ENCODE measurements at places on chromosomes 5 and 9.

DNA sequence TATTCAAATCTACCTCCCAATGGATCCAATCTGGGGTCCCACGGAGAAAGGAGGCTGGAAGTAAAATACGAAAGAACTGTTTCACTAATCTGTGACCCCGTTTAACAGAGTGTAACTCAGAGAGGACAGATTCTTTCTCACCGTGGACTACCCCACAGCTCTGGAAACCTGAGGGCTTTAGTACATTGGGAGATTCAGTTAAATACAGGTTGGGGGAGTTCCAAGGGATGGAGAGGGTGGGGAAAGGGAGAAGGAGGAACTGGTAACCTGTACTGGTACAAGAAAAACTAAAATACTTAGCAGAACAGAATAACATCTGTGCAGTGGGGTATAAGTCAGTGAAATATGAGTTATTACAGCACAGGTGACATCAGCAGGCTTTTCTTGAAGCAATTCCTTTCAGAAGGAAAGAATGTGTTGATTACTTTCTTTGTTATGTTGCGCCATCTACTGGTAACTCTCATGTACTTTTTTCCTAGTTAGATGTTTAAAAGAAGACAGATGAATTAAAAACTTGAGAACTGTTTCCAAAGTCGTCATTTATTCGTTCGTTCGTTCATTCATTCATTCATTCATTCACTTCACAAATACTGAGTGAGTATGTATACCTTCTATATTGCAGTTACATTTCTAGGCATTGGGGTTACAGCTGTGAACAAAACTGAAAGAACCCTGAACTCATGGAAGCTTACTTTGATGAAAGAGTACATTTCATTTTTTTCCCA, 30.0 kb upstream of the STOM start:
- DNase-seq, result peak; percentile 40

DNA sequence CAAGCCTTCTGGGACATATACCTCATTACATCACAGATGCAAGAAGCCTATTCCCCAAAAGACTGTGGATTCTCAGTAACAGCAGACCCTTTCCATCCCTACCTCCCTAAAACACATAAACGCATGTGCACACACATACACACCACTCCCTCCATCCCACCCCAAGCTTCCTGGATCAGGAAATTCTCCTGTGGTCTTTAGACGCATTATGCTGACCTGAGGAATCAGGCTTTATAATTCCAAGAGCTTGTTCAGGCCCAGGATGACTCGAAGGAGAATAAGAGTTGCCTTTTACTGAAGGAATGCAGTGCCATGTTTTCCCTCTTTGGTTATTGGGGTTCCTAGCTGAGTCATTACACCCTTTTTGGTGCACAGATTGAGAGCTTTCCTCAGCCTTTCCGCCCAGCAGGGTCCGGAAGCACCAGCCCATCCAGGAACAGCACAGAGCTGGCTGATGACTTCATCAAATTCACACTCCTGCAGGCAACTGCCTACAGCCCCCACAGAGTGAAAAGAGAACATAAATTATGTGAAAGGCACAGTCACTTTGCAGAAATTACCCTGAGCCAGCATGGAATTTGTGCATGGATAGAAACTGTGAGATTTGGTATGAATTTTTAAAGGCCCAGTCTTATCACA, 385.0 kb upstream of the TRPC7 start:
- no peak for DNase-seq

DNA sequence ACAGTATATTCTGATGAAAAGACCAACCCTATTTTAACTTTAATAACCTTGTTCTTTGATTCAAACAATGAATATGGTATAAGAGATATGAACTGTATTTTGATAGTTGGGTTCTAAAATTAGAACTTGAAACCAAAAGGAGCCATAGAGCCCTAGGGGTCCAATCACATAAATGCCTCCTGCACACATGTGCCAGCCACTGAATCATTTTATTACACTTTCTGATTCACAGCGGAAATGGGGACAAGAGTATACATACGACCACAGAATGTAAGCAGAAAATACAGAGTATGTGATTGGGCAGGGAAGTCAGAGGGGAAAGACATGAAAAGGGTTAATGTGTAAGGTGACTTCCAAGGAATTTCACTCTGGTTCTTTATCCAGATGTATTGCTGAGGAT, 1000.2 kb downstream of the NR2F1-AS1 start:
- no peak for DNase-seq

DNA sequence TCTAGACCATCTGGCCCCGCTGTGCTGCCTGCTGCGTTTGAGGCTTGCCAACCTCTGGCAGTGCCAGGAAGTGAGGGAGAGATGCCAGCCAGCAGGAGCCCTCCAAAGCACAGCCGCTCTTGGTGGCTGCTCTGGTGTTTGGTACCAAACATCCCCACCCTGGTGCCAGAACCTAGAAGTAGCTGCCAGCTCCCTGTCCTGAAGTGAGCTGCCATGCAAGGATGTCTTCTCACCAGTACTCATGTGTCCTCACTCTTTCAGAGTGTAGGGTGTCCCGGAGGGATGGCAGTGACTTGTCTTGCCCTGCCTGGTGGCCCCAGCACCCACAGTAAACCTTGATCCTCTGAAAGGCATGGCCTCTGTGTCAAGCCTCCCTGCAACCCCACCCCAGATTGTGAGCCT, 43.4 kb downstream of the AMBP start:
- DNase-seq, result no peak

- DNase-seq, result no peak
Observed at GRCh38 chr9:107218829-107219485, 64.1 kb upstream of the RAD23B start.

DNA sequence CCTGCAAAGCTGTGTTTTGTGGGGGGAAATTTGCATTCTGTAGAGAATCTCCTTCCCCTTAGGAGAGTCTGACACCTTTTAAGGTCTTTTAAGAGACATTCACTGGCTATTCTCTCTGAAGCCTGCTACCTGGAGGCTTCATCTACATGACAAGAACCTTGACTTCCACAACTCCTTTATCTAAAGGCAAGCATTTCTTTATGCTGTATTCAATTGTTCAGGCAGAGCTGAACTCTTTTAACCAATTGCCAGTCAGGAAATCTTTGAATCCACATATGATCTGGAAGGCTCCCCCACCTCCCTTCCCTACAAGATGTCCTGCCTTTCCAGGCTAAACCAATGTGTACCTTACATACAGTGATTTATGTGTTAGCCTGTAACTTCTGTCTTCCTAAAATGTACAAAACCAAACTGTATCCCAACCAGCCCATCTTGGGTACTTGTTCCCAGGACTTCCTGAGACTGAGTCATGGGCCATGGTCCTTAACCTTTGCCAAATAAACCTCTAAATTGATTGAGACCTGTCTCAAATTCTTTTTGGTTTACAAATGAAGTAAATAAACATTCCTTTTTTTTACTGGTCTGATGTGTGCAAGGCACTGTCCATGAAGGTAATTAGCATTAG, 9.9 kb downstream of the C9orf85 start:
- no peak for DNase-seq

GRCh38 chr5:140358738-140359310, 1.2 kb upstream of the SLC4A9 start:
- DNase-seq, result peak; percentile 53
